ENCODE measurements at places on chromosomes 5 and 9.

- no peak for DNase-seq
Observed at GRCh38 chr5:164073081-164073480, 567.7 kb downstream of the MAT2B start.

DNA sequence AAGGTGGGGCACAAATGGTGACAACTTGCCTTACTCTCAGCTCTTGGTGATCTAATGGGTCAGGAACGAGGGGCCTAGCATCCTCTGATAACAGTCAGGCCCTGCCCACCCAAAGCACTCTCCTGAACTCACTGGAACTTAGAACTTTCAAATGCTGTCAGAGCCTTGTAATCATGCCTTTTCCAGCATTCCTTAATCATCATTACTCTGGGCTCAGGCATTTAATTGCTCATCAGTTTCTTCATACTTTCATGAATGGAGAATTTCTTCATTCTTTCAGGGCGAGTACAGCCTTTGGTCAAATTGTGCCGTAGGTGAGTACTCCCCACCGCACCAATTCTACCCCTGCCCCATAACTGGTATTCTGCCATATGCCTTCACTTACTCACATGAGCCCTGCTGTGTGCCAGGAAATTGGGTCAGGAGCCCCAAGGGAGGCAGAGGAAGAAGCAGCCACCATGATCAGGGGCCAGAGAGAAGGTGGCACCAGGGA, 30.2 kb upstream of the DUSP1 start:
- DNase-seq = no peak

GRCh38 chr9:136921718-136922117, 22.8 kb downstream of the FBXW5 start:
- DNase-seq = no peak

GRCh38 chr9:14119694-14120514, 194.0 kb downstream of the NFIB start:
- no peak for DNase-seq

- DNase-seq = no peak
Observed at GRCh38 chr5:139798883-139799282, 3.3 kb downstream of the PSD2 start.

DNA sequence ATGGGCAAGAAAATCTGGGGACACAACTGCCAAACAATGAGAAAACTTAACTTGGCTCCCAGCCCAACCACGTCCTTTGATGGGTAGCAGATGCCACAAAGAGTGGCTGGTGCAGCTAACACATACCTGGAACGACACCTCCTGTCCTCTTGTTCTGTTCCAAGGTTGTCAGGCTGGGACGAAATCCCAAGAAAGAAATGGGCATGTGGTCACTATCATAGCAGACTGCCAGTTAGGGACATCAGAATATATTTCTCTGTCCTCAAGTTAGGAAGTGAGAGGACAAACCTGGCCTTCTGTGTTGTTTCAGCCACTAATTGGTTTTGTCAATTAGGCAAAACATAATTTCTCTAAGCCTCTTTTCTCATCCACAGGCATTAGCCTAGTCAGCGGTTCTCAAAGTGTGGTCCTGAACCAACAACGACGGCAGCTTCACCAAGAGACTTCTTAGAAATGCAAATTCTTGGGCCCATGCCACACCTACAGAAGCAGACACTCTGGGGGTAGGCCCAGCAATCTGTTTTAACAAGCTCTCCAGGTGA, 63.4 kb downstream of the RAPGEF1 start:
- DNase-seq = no peak

- no peak for DNase-seq
Observed at GRCh38 chr5:93622240-93622885, 39.3 kb downstream of the NR2F1 start.

DNA sequence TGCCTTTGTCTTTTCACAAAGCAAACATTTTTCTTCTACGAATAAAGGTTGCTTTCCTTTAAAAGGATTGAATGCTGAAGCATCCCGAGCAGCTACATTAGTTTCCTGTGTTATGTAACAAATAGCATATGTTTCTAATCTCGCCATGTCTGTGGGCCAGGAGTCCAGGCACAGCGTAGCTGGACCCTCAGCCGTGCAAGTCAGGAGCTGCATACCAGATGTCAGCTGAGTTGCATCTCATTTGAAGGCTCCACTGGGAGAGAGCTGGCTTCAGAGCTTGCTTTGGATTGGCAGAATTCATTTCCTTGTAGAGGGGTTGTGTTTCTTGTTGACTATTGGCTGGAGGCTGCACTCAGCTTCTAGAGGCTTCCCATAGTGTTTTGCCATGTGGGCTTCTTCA, 16.0 kb upstream of the GOLPH3 start:
- DNase-seq = no peak

DNA sequence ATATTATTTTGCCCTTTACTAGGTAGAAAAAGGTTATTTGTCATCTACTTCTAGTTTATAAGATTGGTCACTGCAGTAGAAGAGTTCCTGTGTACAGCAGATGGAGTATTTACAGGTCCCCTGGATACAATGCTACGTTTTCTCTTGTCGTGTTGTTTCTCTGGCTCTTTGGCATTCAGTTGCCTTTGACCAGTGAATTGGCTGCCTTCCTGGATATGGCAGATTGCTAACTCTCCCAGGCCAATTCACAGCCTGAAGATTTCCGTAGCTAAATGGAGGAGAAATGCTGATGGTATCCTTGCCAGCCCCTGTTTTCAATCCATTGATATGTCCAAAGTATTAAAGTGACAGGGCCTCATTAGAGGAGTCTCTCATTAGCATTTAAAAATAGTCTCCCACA, 32.5 kb upstream of the GNAQ start:
- no peak for DNase-seq

DNA sequence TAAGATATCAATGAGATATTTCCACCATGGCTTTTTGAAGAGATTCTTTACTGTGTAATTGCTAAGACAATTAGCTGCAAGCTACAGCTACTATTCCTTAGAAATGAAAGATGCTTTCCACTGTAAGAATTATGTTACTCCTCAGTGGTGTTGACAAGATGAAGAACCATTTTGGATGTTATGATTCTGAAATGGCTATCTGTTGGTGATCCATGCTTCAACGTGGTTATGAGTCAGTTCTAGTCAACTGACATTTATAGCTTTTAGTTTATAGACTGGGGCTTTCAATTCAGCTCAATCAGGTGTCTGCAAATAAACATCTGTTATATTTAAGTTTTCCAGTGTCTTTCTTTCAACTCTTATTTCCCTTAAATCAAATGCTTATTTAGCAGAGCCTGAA, 93.7 kb downstream of the SGCD start:
- no peak for DNase-seq

- no peak for DNase-seq
Observed at GRCh38 chr9:129583308-129584038, 37.4 kb downstream of the C9orf50 start.
